ENCODE measurements at places on chromosomes 13 and 19. TPM values are rescaled to one million over a fixed set of nuclear protein-coding genes. Genes with fewer than 3 reads are reported as not detected.

ZNF606 gene
- total RNA-seq, result 17.5 TPM

LPAR6 gene
- 7.6 TPM for total RNA-seq

ADAMTSL5 gene
- 1.5 TPM for total RNA-seq

SIRT6 gene
- 9.2 TPM for total RNA-seq

BRSK1 gene
- total RNA-seq, result 3.9 TPM

WDR88 gene
- under 0.01 TPM for total RNA-seq

ZNF726 gene
- 0.51 TPM for total RNA-seq

ZNF208 gene
- total RNA-seq, result 3.6 TPM

Data from fibroblast of lung (primary cell).